ENCODE measurements at places on chromosomes 7 and 10.

DNA sequence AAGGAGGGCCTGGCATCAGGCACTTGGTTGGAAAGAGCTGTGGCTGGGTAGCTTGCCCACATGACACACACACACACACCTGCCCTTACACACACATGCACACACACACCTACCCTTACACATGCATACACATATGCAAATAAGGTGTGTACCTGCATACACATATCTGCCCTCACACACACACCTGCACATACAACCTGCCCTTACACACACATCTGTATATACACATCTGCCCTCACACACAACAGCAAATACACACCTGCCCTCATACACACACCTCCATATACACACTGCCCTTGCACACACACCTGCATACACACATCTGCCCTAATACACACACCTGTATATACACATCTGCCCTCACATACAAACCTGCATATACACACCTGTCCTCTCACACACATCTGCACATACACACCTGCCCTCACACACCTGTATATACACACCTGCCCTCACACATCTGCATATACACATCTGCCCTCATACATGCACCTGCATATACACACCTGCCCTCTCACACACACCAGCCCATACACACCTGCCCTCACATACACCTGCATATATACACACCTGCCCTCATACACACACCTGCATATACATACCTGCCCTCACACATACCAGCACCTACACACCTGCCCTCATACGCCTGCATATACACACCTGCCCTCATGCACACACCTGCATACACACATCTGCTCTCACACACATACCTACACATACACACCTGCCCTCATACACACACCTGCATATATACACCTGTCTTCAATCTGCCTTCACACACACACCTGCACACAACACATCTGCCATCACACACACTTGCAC lies 82.9 kb downstream of the GRID1 start:
- no peak for DNase-seq

GRCh38 chr10:103545771-103546281 lies 52.3 kb downstream of the NEURL1 start:
- DNase-seq: no peak

DNA sequence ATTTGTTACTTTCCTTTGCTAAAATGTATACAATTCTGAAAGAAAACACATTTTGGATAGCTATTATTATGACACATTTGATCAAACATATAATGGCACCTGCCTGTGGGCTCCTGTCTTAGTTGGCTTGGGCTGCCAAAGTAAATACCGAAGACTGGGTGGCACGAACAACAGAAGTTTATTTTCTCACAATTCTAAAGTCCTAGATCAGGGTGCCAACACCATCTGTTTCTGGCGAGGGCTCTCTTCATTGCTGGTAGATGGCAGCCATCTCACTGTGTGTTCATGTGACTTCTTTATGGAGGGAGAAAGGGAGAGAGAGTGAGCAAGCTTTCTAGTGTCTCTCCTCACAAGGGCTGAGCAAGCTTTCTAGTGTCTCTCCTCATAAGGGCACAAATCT lies 195.8 kb upstream of the FAM3C start:
- no peak for DNase-seq

DNA sequence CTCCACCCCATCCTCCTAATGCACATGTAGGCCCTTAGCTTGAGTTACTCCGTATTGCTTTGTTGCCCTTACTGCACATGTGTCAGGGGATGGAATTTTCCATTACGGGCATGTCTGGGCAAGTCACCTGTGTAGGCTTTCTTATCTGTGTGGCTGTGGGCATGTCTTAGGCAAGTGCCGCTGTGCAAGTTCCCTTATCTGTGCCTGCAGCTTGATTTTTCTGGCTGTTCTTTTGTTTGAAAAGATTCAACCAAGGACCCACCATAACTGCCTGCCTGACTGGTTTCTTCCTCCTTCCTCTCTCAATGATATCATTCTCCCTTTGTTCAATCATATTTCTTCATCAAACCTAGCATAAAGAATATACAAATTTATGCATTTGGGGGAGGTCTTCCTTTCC lies 88.5 kb downstream of the AKR1D1 start:
- no peak for DNase-seq

DNA sequence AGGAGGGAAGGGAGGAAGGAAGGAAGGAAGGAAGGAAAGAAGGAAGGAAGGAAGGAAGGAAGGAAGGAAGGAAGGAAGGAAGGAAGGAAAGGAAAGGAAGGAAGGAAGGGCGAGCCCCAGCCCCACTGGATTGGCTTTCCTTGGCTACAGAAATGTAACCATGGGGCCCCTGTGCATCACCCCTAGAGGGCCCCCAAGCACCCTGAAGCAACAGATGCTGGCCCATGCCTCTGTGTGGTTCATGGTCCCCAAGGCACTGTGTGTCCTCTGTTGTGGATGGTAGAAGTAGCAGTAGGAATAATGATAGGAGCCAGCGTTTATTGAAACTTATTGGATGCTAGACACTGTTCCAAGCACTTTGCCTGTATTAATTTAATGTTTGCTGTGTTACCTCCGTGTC lies 116.6 kb upstream of the MACROH2A2 start:
- DNase-seq: no peak

GRCh38 chr7:44247868-44248651 lies 47.3 kb downstream of the YKT6 start:
- no peak for DNase-seq

- DNase-seq: no peak
Observed at GRCh38 chr7:63096141-63096540, 902.5 kb upstream of the ZNF722 start.

GRCh38 chr10:43134126-43134905 lies 3.9 kb upstream of the CSGALNACT2 start:
- DNase-seq: no peak

GRCh38 chr7:131721660-131722059 lies 165.2 kb upstream of the PODXL start:
- DNase-seq: no peak

- no peak for DNase-seq
Observed at GRCh38 chr10:69757553-69758309, 44.0 kb upstream of the COL13A1 start.

GRCh38 chr7:70044064-70044463 lies 445.8 kb downstream of the AUTS2 start:
- no peak for DNase-seq

- no peak for DNase-seq
Observed at GRCh38 chr10:6564367-6564766, 15.7 kb downstream of the PRKCQ start.

DNA sequence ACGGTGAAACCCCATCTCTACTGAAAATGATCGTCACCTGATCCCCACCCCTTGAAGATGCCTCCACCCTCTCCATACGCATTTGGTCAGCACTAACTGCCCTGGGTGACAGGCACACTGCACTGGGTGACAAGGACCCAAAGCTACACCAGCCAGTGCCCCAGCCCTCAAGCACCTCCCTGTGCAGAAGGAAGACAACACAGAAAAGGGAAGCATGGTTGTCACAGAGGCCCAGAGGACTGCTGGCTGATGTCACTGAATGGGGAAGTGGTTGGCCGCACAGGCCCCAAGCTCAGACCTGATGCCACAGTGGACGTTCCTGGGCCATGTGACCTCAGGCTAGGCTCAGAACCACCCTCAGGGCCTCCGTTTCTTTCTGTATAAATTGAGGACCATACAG lies 4.2 kb upstream of the PILRA start:
- no peak for DNase-seq

DNA sequence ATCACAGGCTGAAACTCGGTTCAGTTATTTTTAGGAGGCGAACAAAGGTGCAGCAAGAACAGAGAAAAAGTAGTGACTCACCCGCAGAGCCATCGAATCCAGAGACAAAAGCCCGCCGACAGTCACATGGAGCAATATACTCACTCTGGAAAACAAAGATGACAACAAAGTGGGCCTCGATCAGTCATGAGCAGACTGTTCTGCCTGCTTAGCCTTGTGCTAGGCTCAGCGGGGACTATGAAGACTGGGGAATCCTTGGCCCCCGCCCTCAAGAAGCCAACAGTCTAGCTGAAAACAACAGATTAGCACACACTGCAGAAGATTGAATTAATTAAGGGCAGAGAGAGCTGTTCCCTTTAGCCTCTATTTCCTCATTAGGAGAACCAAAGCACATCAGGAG lies 30.4 kb downstream of the XPNPEP1 start:
- no peak for DNase-seq

DNA sequence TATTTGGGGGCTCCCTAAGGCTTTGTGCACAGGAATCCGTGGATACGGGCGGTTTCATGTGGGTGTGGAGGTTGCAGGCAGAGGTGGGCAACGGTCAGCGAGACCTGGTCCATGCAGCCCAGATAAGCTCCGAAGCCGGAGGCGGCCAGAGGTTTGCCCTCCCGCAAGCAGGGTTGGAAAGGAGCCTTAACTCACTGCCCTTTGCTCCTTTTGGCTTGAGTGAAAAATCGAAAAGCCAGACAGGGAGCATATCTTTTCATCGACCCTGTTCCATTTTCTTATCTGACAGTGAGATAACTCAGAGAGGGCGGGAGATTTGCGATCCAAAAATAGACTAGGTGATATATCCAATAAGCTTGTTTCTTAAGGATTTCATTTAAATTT lies 1.5 kb downstream of the GRM3 start:
- no peak for DNase-seq

DNA sequence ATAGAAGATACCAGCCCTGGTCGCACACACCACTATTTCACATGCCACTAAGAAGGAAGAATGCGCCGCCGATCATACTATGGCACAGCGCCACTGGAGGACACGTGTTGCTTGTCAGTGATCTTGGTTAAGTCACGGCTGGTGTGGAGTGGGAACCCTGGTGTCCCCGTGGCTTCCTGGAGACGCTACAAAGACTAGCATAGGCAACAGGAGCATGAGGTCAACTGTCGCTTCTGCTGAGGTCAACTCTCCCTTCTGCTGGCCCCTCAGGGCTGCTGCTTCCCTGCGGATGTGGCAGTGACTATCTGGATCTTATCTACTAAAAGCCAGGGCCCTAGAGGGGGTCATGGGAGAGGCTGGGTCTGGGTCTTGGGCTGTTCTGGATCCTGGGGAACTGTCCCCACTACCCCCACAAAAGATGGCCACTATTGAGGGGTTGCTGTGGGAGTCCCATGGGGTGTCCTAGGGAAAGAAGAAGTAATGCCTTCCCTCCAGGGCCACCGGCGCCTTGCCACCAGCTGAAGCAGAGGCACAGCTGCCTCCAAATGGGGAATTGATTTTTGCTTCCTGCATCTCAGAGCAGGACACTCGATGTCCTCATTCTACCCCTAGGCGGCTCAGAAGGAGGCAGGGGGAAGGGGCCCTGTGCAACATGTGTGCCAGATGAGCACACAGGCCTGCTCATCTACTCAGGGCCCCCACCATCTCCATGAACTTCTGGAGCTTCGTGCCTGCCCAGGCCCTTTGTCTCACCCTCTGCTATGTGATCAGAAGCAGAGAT lies 76.6 kb upstream of the PPIF start:
- DNase-seq: no peak

GRCh38 chr7:5361446-5362127 lies 62.0 kb downstream of the TNRC18 start:
- no peak for DNase-seq

DNA sequence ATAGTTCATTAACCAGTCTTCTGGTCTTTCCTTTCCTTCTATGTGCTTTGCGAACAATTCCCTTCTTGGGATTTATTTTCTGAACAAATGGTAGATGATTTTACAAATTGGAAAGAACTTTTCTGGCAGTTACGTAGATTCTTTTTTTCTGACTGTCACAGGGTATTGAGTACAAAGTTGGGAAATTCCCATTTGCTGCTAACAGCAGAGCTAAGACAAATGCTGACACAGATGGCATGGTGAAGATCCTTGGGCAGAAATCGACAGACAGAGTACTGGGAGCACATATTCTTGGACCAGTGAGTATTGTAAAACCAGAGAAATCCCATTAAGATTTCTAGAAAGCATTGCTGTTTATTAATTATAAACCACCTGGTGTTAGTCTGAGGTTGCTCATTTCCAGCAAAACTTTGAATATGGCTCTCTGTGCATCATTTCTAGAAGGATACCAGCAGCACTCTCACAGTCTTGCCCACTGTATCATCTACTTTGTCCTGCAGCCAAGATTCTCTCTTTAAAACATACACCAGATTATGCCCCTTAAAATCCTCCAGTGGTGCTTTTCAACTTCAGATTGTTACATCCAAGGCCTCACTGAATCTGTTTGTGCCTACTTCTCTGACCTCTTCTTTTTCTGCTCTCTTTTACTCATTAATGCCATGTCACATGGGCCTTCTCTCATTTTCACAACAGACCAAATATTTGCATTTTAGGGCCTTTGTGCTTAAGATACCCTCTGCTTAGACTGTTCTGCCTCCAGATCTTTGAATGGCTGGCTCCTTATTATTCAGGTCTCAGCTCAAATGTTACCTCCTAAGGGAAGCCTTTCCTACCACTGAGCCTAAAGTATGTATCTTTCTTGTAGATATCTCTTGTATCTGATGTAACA lies 27.0 kb downstream of the DLD start:
- DNase-seq: no peak

DNA sequence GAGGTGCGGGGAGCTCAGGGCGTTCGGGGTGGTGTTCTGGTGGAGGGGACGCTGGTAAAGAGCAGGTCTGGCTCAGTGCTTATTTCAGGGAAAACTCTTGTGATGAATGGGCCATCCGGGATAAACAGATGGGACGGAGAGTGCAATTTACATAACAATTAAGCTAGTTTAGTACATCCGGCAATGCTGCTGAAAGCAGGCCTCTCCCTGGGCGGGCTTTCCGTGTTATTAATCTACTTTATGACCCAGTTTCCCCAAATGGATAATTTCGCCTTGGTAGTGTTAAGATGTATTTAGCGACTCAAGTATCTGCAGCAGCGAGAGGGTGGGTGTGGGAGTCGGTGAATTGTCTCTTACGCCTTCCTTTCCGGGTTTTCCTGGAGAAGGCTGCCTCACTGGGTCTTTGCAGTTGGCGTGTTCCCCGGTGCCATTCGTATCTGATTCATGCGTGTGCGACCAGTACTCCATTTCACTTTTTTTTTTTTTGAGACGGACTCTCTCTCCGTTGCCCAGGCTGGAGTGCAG lies 25.2 kb downstream of the FOXK1 start:
- DNase-seq: no peak

- no peak for DNase-seq
Observed at GRCh38 chr10:92839191-92840085, 8.9 kb upstream of the EXOC6 start.

- DNase-seq: no peak
Observed at GRCh38 chr7:156461881-156462665, 178.5 kb upstream of the RNF32 start.

- no peak for DNase-seq
Observed at GRCh38 chr10:114723991-114724715, 66.1 kb upstream of the ABLIM1 start.

DNA sequence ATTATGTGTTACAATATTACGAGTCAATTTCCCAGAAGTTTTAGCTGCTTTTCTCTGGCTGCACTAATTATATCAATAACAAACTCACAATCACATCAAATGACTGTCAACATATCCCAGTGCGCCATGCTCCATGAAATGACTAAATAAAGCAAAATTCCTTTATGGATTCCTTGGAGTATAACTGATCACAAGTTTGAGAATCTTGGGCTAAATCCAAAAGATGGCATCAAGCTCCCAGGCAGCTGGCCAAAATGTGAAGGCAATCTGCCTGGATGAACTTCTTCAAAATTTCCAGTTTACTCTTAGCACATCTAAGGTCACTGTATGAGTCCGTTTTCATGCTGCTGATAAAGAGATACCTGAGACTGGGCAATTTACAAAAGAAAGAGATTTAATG lies 210.8 kb downstream of the CCSER2 start:
- no peak for DNase-seq

- no peak for DNase-seq
Observed at GRCh38 chr10:16652154-16652553, 130.5 kb upstream of the C1QL3 start.

All from omental fat pad (tissue), 4 donors.